Liver (tissue), 10 donors: ENCODE measurements at places on chromosomes 5 and 9.

DNA sequence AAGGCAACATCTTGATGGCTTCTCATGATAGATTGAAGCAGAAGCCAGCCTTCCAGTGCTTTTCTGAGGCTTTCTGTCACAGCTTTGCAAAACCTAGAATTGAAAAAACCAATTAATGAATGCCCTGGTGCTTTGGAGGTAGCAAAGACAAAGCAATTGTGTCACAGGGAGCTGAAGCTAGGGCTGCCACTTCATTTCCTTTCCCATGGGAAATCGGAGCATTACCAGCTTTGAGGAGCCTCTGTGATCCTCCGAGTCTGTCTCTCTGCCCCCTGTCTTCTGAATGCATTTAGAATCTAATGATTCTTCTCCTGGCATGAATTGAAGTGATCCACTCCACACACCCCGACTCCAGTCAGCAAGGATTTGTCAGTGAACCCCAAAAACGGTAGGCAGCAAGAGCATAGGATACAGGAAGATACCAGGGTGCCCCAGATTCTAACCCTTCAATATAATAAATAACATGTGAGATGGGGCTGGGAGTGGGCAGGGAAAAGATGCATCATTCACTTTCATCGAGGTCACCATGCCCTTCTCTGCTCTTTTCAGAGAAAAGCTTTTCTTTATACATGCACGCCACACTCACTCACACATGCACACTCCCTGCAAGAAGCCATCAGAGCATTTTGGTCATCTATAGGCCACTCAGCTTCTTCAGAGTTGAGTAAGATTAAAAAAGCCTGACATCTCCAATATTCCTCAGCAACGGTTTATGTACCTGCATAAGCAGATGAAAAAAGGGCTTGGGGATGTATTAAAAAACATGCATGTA lies 247.7 kb upstream of the ZNF462 start:
- H3K36me3 ChIP-seq: no peaks in the 10 kb centered on the region
- no peak for DNase-seq
- no peak overlapping the region for H3K27ac ChIP-seq

GRCh38 chr5:30932273-30933017 lies 261.0 kb upstream of the CDH6 start:
- no peak for DNase-seq
- H3K4me3 ChIP-seq: no peak overlapping the region
- no peak overlapping the region for H3K27ac ChIP-seq
- no peaks in the 10 kb centered on the region for H3K36me3 ChIP-seq

GRCh38 chr9:93908591-93909241 lies 46.4 kb downstream of the BARX1 start:
- no peaks in the 10 kb centered on the region for H3K4me1 ChIP-seq
- no peak for DNase-seq
- H3K27me3 ChIP-seq: no peaks in the 10 kb centered on the region
- no peaks in the 10 kb centered on the region for H3K36me3 ChIP-seq
- no peak overlapping the region for H3K27ac ChIP-seq

DNA sequence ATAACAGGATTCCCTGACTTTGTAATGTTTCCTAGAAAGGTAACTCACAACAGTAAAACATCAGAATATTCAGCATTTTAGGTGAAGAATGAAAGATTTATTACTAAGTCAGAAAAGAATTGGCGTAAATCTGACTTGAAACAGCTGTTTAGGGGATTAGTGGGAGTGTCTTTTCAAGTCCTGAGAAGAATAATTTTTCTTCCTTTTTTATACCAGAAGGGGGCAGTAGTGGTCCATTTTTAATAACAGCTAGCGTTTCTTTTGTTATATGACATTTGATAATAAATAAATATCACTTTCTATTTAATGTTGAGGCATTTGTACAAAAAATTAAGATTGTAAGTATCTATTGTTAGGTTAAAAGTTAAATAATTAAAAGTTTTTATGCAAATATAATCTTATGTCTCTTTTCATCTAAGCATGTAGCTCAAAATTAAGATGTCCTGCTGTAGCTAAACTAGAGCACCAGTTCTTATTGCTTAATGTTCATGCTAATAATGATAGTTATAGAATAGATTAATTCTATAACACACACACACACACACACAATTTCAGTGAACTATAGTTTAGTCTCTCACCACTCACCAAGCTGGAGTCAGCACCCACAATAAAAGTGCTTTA lies 258.7 kb upstream of the ARRDC3 start:
- H3K27me3 ChIP-seq: no peaks in the 10 kb centered on the region
- no peak overlapping the region for H3K27ac ChIP-seq
- H3K36me3 ChIP-seq: no peaks in the 10 kb centered on the region
- H3K4me3 ChIP-seq: no peak overlapping the region
- H3K4me1 ChIP-seq: no peaks in the 10 kb centered on the region

DNA sequence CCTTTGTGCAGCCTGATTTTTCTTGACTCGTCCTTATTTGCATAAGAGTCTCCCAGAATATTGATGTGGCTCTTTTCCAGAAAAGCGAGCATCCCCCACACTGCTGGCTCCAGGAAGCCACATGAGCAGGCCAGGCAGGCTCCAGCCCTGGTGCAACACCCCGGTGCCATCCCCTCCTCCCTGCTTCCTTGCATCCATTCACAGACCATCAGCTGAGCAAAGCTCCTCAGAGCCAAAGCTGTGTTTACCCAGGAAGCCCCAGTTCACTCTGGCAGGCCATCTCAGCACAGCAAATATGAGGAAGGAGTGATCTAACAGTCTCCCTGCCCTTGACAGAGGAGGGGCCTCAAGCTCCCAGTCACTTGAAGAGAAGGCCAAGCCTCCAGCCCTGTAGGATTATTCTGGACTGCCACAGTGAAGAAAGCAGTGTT lies 34.4 kb downstream of the INSYN2B start:
- no peak for DNase-seq
- H3K4me1 ChIP-seq: no peaks in the 10 kb centered on the region
- no peak overlapping the region for H3K4me3 ChIP-seq

- DNase-seq: no peak
- H3K4me3 ChIP-seq: no peak overlapping the region
- no peaks in the 10 kb centered on the region for H3K36me3 ChIP-seq
- H3K4me1 ChIP-seq: peaks cover 46% of the 10 kb centered on the region
- no peaks in the 10 kb centered on the region for H3K27me3 ChIP-seq
- no peak overlapping the region for H3K27ac ChIP-seq
Measured at GRCh38 chr9:133734590-133735414, 3.4 kb downstream of the SARDH start.

GRCh38 chr5:171168171-171168570 lies 140.9 kb upstream of the TLX3 start:
- H3K4me3 ChIP-seq: no peak overlapping the region
- H3K27me3 ChIP-seq: no peaks in the 10 kb centered on the region

GRCh38 chr9:69190086-69190862 lies 16.2 kb downstream of the TJP2 start:
- no peak for DNase-seq
- no peaks in the 10 kb centered on the region for H3K27me3 ChIP-seq
- peak overlapping the region; percentile 26 for H3K27ac ChIP-seq
- no peak overlapping the region for H3K4me3 ChIP-seq
- peaks cover 13% of the 10 kb centered on the region for H3K4me1 ChIP-seq

DNA sequence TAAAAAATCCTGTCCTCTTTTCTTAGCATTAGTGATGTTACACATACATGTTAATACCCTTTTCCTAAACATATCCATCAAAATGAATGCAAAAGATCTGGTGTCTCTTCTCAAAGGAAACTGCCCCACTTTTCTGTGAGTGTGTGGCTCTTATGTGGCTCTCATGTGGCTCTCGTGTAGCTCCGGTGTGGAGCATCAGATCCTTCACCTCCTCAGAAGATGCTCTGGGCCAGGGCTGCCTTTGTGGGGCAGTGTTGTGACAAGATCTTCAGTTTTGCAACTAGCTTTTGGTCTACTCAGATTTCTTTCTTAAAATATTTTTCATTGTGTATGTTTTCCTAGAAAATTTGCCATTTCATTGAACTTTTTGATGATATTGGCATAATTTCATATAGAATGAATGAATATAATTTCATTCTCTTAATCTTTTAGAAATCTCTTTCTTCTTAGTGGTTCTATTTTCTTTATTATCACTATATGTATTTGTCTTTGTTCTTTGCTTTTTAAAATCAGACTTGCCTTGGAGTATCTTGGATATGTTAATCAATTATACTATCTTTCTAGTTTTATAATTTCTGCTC lies 19.4 kb downstream of the GARNL3 start:
- peaks cover 2% of the 10 kb centered on the region for H3K4me1 ChIP-seq
- no peaks in the 10 kb centered on the region for H3K27me3 ChIP-seq
- no peak for DNase-seq
- H3K27ac ChIP-seq: no peak overlapping the region
- no peak overlapping the region for H3K4me3 ChIP-seq

DNA sequence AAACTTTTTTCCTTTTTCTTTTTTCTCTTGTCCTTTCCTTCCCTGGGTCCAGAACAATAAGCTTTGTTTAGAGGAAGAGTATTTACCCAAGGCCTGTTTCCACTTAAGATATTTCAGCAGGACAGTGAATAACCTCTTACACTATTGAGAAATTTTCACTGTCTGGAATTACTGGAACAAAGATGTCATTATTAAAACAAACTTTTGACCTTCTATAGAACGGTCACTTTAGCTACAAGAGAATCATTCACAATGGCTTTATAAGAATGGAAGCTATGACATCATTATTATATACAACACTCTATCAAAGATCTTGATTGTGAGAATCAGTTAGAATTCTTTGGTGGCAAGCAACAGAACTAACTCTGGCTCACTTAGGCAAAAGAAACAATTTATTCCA lies 22.0 kb upstream of the ARHGAP26 start:
- peaks cover 4% of the 10 kb centered on the region for H3K4me1 ChIP-seq
- no peak overlapping the region for H3K27ac ChIP-seq
- H3K27me3 ChIP-seq: no peaks in the 10 kb centered on the region

GRCh38 chr9:131319486-131319885 lies 30.0 kb downstream of the PLPP7 start:
- no peak for DNase-seq
- H3K36me3 ChIP-seq: no peaks in the 10 kb centered on the region
- no peaks in the 10 kb centered on the region for H3K27me3 ChIP-seq

GRCh38 chr5:164934039-164934438 lies 1428.6 kb downstream of the MAT2B start:
- H3K27me3 ChIP-seq: no peaks in the 10 kb centered on the region
- H3K4me3 ChIP-seq: no peak overlapping the region
- H3K27ac ChIP-seq: no peak overlapping the region
- no peaks in the 10 kb centered on the region for H3K36me3 ChIP-seq
- DNase-seq: no peak
